ENCODE measurements at places on chromosomes 11 and 22. TPM values are rescaled to one million over a fixed set of nuclear protein-coding genes. Genes with fewer than 3 reads are reported as not detected.

CARD18 gene
- total RNA-seq, result not detected

SH3BP1 gene
- total RNA-seq, result 1.9 TPM

PLCB3 gene
- 9.2 TPM for total RNA-seq

A4GALT gene
- 0.31 TPM for total RNA-seq

COPB1 gene
- total RNA-seq, result 154 TPM
